ENCODE measurements at places on chromosomes 2 and 18. TPM values are rescaled to one million over a fixed set of nuclear protein-coding genes. Genes with fewer than 3 reads are reported as not detected.

CCDC74A gene
- 7.3 TPM for polyA plus RNA-seq

PDE1A gene
- polyA plus RNA-seq = 2.5 TPM

TMEM200C gene
- not detected for polyA plus RNA-seq

DSG4 gene
- 0.76 TPM for polyA plus RNA-seq

TRAK2 gene
- 32.1 TPM for polyA plus RNA-seq

C2orf92 gene
- 7.8 TPM for polyA plus RNA-seq

SPEG gene
- polyA plus RNA-seq = 65.1 TPM

SLC8A1 gene
- polyA plus RNA-seq = 0.33 TPM

GTF2A1L gene
- 2.4 TPM for polyA plus RNA-seq

DNA sequence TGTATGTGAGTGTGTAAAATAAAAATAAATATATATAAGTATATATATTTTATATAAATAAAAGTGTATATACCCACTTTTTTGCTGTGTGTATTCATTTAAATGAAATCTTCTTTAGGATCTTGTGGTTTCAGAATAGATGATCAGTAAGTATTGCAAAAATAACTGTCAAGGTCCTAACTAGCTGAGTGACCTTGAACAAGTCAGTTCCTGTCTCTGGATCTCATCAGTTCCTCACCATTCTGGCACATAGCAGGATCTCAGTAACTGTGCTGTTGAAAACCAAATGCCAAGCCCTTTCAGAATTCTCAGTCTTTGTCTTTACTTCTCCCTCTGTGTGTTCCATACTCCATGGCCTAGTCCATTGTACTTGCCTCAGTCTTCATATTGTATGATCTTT lies 115.3 kb upstream of the CXCR4 start:
- DNase-seq = no peak

DNA sequence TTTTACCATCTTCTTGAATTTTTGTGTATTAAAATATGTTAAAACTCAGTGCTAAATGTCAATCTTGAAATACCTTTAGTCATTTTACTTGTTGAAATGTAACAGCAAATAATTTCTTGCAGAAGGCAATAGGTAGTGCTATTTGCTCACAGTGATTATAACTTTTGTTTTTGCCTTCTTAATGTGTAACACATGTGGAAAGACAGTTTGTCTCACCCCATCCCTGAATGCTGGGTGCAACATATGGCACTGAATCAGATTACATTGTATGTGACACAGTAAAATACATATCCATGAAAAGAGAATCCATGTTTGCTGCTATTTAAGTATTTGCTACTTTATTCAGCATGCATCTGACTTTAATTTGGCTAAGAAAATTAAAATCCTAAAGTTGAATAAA lies 35.3 kb downstream of the FRZB start:
- DNase-seq = no peak

GRCh38 chr2:204317640-204318039 lies 227.6 kb upstream of the PARD3B start:
- DNase-seq = no peak

GRCh38 chr2:43000242-43001054 lies 208.1 kb upstream of the HAAO start:
- no peak for DNase-seq

GRCh38 chr2:5473635-5474034 lies 218.5 kb upstream of the SOX11 start:
- no peak for DNase-seq

GRCh38 chr18:48627216-48627615 lies 88.4 kb downstream of the CTIF start:
- DNase-seq = no peak

DNA sequence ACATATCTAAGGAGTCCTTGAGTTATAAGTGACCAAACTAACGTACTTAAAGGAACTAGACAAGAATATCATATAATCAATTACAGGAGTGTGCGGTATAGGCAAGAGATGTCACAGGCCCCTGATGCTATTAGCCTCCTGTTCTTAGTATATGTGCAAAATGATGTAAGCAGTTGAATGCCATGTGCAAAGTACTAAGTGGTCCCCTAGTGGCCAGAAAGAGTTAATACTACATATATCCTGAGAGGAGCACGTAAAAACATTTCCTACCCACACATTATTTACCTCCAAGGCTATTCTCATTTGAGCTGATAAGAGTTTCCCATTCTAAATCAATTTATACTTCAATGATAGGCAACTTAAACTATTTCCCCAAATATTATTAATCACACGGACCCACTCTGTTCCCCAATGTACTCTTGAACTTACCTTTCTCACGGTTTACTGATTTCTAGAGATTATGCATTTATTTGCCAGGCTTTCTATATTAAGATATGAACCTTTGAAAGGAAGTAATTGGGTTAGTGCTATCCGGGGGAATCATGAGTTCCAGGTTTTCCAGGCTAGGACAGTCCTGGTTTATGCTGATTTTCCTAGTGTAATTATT lies 158.0 kb upstream of the KLHL14 start:
- DNase-seq = no peak

DNA sequence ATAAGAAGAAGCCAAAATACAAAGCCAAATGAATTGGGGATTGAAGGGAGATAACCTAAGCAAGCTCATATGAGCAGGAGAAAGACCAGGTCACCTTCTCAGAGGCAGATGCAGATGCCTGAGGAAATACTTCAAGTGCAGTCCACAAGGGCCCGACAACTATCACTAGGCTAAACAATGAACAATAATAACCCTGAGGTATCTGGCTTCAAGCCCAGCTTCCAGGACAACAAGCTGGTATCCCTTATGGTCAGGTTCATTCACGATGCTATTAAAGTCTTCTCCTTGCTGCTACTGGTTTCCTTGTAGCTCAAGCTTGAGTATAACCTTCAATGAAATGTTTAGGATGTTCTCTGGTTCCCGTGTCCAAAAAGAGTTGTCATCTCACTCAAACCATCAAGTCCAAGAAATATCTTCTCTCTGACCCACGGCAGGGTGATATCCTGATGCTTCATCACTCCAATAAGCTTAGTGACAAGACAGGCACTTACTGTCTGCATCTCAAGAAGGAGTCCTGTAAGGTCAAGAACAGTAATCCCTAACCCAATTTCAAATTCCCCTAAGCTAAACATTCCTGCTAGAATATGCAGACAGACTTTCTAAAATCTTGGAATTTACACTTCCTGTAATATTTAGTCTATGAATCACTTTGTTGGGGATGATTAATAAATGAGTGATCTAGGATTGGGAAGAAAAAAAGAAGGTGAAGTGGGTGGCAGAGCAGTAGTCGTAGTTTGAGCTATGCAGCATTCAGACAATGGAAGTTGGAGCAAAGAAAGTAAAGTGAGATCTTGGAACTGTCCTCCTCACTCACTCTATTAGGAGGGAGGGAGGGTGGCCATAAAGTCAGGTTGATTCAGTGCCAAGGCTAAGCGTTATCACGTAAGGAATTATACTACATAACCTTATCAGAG lies 33.1 kb downstream of the CHN1 start:
- DNase-seq = no peak

GRCh38 chr2:71526975-71527374 lies 73.6 kb downstream of the DYSF start:
- DNase-seq = no peak

- no peak for DNase-seq
These were observed 377.9 kb upstream of the RAB12 start for GRCh38 chr18:8231316-8231715.

DNA sequence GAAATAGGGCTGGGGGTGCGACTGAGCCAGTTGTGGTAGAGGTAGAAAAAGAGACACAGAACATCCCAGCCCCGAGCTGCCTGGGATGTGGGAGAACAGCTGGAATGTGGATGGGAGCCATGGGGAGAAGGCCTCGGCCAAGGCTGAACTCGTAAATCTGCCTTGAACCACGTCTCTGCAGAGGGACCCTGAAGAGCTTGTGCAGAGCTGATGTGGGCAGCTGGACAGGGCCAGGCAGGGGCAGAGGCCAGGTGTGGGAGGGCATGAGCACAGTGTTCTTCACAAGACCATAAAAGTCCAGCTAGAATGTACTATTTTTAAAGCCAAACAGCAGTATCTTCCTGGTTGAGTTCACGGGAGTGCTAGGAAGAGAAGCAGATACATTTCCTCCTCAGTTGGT lies 5.7 kb downstream of the TCF23 start:
- no peak for DNase-seq

DNA sequence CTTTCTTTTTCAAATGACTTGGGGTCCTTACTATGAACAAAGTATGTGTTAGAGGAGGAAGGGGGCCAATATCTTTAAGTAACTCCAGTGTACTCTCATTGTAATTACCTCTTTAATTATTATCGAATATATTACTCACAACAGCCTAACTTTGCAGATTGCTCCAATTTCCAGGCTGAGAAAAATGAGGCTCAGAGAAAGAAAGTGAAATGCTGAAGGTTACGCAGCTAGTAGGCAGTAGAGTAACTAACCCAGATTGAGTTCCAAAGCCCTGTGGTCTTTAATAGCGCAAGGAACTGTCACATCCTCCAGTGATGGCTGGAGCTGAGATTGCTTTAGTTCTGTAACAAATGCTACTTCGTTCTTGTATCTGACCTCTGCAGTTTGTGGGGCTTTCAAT lies 2.2 kb upstream of the GYPC start:
- DNase-seq = no peak

GRCh38 chr18:63158676-63159291 lies 160.8 kb downstream of the BCL2 start:
- DNase-seq = no peak

DNA sequence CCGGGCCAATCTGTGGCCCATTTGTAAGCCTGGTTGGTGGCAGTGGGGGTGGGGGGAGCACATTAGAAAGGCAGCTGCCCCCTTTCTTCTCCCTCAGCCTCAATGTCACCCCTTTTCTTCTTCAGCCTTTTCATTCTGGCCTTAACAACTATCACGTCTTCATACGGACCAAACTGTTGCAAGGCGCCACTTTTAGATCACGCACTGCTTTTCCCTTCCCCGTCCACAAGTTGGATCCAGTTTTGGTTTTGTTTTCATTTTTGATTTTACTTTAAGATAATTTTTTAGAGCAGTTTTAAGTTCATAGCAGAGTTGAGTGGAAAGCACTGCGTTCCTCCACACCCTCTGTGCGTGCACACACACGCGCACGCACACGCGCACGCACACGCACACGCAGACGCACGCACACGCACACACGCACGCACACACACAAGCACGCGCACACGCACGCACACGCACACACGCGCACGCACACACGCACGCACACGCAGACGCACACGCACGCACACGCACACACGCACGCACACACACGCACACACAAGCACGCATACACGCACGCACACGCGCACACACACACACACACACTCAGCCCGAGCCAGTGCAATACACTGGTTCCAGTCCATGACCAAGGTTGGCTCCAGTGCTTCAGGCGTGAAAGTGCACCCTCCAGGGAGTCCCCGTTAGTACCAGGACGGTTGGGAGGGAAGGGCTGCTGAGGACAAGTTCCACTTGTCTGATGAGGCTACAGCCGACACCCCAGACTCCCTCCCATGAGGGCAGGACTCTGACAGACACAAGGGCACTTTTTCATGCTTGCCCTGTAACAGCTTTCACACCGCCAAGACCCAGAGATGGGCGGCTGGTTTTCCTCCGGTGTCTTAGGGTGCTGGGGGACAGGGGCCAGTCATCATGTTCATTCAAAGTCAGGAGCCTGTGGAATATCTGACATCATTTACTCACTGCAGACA lies 22.4 kb downstream of the FBLN7 start:
- DNase-seq = no peak

DNA sequence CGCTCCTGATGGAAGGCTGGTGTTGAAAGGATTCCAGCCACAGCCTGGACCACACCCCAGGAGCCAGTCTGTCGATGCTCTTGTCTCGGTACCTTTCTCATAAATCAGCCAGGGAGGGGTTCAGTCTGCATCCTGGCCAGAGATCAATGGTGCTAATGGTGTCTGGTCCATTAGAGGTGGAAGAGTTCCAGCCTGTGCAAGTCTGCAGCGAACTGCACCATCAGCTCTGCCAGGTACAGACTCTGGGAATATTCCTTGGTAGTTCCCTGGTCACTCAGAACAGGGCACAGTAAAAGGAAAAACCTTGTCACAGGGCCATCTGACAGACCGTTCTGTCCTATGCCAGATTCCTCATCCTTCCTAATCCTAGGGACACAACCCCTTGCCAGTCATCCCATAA lies 164.3 kb downstream of the MTCL1 start:
- DNase-seq = no peak

Measured in stomach (tissue), 19 donors.